ENCODE measurements at places on chromosomes 11 and 22.

- DNase-seq: no peak
Measured at GRCh38 chr11:76649851-76650372, 20.6 kb downstream of the LRRC32 start.

DNA sequence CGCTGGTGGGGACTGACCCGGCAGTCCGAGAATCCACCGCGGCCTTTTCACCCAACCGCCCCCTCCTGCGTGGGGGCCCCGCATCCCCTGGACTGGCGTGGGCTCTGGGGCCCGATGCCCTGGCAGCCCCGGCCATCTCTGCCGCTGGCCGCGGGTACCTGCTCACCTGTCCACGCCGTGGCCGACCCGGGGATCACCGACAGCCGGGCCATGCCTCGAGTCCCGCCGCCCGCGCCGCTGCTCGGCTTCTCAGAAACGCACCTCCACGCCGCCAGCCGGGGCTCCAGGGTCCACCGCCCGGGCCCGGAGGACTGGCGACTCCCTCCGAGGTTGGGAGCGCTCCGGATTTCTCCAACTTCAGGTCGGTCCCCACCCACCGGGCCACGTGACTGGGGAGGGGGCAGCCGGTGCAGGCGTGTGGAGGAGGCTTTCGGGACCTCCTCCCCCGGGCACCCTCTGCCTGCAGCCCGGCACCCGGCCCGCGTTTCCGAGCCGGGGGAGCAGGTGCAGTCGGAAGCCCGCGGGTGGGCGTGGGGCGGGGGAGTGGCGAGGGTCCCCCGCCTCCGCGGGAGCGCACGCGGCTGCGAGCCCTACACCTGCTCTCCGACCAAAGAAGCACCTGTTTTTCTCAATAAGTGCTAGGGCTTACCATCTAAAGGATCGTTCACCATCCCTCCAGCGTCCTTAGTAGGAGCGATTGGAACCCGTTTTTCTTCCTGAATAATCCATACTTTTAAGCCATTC is 554 bp upstream of the NRIP3 start:
- no peak for DNase-seq

DNA sequence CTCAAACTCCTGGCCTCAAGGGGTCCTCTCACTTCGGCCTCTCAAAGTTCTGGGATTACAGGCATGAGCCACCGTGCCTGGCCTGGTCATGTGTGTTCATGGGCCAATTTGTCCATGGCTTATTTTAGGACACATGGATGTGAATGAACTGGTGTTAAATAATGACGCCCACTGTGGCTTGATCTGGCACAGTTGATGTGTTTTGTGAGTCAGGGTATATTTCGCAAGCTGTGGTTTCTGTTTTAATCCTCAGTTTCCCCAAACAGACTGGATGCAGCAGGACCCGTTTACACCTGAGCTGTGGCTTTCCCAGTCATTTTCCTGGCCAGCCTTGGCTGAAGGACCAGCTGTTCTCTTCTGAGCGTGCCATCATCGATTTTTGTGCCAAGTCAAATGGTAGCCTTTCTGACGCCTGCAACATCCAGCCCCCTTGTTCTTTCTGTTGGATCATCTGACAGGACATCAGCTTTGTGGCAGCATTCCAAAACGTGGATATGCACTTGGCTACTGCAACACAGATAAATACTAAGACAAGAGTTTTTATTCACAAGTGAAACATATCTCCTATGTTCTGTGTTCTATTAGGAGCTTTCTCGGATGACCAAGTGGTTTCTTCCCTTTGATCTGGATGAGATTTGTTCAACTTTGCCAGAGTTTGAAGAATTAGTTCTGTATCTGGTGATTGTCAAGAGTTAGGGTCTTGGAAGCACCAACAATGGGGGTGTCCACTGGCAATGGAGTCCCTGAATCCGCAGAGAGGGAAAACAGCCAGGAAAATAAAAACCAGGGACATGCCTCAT is 40.0 kb upstream of the SEPTIN5 start:
- no peak for DNase-seq

DNA sequence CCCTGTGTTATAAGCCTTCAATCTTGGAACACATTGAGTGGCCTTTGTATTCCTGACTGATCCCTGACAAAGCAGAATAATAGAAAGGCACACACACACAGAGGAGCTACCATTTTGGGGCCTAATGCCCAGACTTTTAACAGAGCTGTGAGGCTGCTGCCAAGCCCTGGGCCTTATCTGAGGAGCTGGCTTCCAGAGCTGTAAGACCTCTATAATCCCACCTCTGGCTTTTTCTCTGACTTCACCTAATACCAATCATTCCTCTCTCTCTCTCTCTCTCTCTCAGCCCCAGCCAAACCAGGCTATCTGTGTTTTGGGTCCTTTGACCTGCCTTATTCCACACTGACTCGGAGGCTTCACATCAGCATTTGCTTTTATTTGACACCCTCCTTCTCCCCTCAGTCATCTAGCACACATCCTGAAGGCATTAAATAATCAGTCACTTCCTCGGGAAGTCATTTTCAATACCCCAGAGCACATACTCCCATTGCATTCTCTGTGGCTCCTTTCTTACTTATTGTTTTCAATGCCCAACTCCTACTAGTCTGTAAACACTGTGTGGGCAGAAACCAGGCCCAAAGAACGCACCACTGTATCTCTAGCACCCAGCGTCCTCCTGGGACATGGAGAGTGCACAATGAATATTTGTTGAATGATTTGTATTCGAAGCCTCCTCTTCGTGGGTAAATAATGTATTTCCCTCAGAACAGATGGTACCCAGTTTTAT is 21.2 kb upstream of the TRIM44 start:
- no peak for DNase-seq

GRCh38 chr11:66725647-66726046 is 3.4 kb downstream of the SPTBN2 start:
- DNase-seq: no peak

GRCh38 chr11:34316347-34317035 is 41.3 kb downstream of the ABTB2 start:
- no peak for DNase-seq

GRCh38 chr11:44989831-44990566 is 39.3 kb upstream of the TP53I11 start:
- no peak for DNase-seq

GRCh38 chr22:41184679-41185078 is 20.4 kb upstream of the L3MBTL2 start:
- no peak for DNase-seq

- DNase-seq: no peak
Measured at GRCh38 chr11:125299061-125299615, 134.6 kb downstream of the PKNOX2 start.

DNA sequence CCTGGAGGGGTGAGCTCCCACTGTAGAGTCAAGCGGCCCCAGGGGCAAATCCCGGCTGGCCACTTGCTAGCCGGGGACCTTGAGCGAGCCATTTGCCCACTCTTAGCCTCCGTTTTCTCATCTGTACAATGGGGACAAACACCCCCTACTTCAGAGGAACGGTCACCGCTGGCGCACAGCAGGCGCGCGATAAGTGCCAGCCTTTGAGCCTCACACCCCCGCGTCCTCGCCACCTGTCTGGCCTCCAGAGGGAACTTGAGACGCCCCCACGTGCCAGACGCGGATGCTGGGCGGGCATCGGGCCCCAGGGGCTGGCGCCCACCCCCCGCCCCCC is 72.6 kb upstream of the TCF20 start:
- DNase-seq: no peak

DNA sequence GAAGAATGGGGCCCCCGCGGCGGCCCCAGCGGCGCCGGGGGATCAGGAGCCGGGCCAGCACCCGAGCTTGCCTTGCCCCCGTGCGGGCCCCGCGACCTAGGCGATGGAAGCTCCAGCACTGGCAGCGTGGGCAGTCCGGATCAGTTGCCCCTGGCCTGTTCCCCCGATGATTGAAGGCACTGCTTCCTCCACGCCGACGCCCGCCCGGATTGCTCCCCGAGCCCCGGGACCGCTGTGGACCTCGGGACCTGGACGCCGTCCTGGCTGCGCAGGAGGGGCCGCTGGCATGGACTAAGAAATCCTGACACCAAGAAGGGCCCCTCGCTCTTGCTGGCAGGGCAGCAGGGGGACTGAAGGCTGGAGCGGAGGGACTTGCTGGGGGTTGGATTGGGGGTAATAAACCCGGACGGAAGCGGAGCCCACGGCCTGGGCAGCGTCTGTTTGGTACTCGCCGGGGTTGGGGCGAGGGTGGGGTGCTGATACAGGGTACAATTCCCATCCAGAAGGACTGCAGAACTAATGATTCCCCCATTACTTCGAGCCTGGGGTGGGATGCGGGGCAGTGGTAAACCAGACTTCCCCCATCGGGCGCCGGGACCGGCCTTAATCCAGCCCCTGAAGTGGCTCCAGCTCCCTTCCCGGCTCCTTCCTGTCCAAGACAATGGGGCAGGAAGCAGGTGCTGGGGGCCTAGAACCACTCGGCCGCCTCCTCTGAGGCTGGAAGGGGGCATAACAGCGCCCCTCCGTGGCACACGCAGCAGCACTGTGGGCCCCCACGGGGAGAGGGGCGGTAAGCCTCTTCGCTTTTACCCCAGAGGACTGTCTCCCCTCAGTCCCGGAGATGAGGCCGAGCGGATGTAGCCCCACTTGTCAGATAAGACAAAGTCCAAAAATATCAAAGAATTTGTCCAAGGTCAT is 1.0 kb downstream of the CCDC85B start:
- DNase-seq: no peak
